ENCODE measurements at places on chromosomes 6 and 20.

- DNase-seq = no peak
Measured at GRCh38 chr6:111844921-111845320, 28.3 kb downstream of the FYN start.

- DNase-seq = no peak
Measured at GRCh38 chr6:114421199-114421598, 78.4 kb upstream of the HS3ST5 start.

GRCh38 chr6:121405306-121405705 lies 30.1 kb upstream of the GJA1 start:
- no peak for DNase-seq

- DNase-seq = no peak
Measured at GRCh38 chr6:14638435-14638905, 520.9 kb downstream of the CD83 start.

GRCh38 chr6:160030103-160030502 lies 61.2 kb downstream of the IGF2R start:
- DNase-seq = no peak

All from hematopoietic multipotent progenitor cell treated with erythropoietin and hydrocortisone succinate and interleukin-3 and kit ligand, for 15 days (in vitro differentiated cells).